ENCODE measurements at places on chromosomes 13 and 19.

DNA sequence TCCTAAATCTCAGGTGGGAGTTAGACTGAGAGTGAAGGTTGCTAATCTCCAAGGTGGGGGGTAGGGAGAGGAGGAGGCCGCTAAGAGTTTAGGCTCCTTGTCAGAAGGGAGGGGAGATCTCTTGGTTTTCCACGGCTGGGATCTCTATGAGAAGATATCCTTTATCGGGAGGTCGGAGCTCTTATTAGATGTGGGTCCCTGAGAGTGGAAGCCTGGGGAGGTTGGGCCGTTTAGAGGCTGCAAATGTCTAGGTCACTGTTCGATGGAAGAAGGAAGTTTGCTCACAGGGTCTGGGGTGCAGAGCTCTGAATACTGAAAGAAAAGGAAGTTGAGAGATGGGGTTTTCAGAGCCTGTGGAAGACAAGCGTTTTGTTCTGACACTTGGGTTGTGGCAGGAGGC lies 3.8 kb downstream of the MYADM start:
- DNase-seq = peak; percentile 65

DNA sequence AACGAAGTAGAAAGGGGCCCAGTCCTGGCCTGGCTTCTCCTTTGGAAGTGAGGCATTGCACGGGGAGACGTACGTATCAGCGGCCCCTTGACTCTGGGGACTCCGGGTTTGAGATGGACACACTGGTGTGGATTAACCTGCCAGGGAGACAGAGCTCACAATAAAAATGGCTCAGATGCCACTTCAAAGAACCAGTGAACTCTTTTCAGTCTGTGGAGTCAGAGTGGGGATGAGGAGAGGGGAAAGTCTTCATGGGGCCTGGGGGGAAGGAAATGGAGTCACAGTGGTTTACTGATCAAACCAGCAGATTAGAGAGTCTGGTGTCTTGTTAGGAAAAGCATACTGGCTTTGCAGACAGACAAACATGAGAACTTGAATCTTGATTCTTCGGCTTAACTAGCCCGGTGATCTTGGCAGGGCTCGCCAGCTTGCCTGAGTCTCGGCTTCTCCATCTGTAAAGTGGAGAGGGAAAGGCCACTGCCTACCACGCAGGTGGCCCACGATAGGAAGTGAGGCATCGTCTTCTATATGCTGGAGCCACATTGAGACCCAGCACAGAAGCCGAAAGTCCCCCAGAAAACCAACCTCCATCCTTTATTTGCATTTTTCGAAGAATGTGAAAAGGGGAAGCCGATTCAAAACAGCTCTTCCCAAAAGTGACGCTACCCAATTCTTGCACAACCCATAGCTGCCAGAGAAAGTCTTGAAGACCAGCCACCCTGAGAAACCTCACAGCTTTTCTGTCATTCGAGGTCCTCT lies at the start of gene FFAR1:
Gene FFAR1, plus strand, starts transcription at position 732 of the 759 bp plus-strand sequence. CDS start 3,650 bp downstream, outside the sequence.
- DNase-seq = peak; percentile 97

- no peak for DNase-seq
Observed at GRCh38 chr13:34464011-34464410, 478.1 kb upstream of the NBEA start.

DNA sequence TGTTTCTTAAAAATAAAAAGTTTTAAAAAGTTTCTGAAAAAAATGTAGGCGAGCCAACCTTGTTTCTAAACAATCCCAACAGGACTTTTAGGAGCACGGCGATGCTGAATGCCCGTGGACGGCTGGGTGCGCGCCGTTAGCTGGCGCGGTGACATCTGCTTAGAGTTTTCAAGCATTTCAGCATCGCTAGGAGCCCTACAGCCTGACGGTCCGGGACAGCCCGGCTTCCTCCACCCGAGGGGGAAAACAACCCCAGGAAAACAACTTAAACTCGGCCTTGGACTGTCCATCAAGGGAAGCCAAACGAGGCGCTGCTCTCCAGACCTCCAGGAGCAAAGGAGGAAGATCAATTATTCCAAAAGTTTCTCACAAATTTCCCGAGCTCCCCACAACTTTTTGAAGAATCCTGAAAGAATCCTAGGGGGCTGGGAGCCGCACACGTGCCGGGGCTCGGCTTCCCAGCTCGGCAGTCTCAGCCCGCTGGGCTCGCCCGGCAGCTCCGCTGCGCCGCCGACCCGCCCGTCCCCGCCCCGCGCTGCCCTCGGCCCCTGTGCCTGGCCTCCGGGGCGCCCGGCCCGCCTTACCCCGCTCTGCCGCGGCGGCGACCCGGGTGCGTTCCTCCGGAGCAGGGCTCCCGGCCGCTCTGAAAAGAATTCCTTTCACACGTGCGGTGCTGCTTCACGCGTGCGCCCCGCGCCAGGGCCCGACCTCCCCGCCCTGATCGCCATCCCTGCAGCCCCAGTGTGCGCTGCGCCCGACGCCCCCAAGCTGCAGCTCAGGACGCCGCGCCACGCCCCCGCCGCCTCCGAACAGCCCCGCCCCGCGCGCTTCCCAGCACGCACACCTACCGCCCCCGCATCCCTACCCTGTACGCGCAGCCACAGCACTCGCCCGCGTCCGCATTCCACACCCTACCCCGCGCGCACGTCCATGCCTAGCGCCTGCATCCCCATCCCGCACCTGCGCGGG lies at the start of gene GJA3:
Gene GJA3, minus strand, starts transcription at position 747 of the 969 bp plus-strand sequence. CDS start 17,764 bp downstream, outside the sequence.
- DNase-seq = peak; percentile 20

DNA sequence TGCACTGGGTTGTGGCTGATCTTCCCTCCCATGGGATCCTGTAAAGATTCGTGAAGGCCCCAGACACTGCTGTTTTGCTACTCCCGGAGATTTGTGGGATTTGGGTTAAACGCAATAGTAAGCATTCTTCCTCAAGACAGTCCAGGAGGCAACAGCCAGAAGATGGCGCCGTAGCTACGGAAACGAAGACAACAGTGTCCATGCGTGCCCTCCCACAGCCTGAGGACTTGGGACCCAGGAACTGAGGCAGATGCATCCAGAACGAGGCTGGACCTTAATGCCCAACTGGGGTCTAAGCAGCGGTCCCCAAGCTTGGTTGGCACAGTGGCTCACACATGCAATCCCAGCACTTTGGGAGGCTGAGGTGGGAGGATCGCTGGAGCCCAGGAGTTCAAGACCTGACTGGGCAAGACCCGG lies 57.6 kb upstream of the ZNF507 start:
- DNase-seq = peak; percentile 33

GRCh38 chr19:38234615-38235014 lies 10.6 kb upstream of the DPF1 start:
- DNase-seq = no peak

- no peak for DNase-seq
Observed at GRCh38 chr13:29487466-29488454, 107.7 kb downstream of the SLC7A1 start.

GRCh38 chr13:27821566-27821965 lies 29.3 kb downstream of the GSX1 start:
- DNase-seq = no peak

DNA sequence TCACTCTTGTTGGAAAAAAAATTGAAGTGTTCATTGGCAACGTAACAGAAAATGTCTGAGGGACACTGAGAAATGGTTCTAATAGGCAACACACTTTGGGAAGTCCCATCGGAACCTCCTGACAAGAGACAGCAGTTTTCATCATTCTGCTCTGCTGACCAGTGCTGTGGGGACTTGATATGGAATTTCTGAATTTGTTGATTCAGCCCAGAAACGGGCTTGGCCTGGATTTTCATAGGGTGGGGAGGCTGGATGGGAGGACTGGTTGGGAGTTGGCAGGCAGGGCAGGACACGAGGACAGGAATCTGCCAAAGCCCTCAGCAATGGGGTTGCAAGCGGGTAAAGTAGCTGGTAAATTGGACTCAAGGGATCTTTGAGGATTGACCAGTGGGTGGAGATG lies 96.5 kb downstream of the DCT start:
- DNase-seq = no peak

DNA sequence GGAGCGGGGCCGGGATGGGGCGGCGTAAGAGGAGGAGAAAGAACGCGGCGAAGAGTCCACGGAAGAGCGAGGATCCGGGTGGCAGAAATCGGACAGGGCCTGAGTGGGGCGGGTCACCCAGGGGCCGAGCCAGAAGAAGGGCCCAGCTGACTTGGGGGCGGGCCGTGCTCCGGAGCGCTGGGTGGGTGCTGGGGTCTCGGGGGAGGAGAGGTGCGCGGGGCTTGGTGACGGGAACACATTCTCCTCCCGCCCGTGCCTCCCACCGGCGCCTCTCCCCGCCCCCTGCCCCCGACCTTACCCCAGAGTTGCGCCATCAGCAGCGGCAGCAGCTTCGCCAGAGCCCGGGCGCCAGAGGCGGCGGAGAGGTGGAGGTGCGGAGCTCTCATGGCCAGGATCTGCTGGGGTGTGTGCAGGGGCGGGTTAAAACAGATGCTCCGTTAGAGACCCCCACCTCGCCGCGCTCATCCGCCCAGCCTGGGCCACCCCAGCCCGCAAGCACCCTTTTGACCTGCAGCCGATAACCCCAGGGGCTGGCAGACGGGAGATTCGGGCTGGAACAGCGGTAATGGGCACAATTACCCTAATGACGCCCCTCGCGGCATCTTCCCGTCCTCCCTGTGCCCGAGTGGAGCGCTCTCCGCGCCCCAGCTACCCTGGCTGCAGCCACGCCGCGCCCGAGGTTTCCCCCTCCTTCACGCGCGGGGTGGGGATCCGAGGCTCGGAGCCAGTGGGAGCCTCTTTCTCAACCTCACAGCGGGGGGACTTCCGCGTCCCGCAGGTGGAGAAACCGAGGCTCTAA lies 565 bp downstream of the KLK10 start:
- DNase-seq = peak; percentile 22

DNA sequence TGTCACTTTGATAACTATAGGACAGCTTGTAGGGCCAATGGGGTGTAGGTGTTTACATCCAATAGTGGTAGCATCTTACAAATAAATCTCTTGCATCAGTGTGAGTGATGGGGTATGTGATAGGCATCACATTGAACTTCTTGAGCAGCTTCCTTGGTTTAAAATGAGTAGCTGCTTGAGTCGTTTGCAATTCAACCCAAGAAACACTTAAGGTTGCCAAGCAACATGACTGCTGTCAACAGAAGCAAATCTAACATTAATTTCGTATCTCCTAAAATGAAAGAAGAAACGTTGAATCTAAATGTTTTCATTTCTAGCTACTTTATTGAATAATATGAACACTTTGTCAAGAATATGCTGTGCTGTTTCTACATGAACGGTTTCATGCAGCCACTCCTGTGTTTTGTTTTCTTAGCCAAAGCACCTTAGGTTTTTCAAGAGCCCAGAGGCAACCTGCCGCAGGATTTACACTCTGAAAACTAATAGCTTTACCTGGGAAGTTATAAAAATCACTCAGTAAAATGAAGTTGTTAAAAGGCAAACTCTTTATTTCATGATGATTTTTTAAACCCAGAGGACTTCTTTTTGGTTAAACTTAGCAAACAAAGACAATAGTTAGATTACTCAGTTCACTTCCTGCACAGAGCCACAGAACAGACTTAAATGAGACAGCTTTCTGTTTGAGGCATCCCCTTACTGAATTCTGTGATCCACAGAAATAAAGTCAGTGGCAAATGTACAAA lies 305.2 kb downstream of the MTUS2 start:
- no peak for DNase-seq

- DNase-seq = no peak
Observed at GRCh38 chr13:113109151-113110047, 3.8 kb downstream of the F7 start.

GRCh38 chr19:31947436-31948115 lies 397.8 kb upstream of the ZNF507 start:
- DNase-seq = no peak

GRCh38 chr19:42252365-42253244 lies 2.3 kb downstream of the ERF start:
- DNase-seq = peak; percentile 36

DNA sequence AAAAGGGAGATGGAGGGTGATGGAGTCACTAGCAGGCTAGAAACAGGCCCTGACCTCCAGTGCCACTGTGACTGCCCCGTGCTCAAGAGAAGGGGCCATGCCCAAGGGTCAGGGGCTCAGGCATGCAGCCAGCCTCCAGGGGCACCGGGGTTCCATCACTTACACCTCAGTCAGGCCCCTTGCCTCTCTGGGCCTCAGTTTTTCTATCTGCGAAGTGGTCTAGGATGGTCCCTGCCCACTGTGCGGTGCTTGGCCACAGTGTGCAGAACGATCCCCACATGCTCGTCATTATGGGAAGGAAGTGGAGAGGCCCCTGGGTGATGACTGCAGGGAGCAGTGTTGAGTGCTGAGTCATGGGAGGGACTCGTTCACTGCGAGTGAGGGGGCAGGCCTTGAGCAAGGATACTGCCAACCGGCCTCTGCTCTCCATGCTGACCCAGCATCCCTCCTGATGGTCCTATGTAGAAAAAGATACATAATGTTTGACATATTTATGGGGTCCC lies 23.1 kb downstream of the TMED1 start:
- DNase-seq = peak; percentile 89

DNA sequence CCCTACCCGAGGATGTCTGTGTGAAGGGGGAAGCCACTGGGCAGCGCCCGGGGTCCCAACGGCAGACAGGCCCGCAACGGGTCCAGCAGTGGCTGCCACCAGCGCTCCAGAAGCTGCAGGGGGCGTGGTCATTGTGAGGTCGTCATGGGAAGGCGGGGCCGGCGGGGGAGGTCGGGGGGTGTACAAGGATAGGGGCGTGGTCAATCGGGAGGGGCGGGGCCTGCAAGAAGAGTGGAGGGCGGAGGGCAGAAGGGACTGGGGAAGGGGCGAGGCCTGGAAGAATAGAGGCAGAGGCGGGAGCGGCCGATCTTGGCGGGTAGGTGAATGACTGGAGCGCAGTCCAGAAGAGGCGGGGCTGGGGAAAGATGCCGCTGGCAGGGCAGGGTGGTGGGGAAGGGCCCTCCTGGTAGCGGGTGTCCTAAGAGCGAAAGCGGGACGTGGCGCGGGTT lies 4.4 kb downstream of the FUZ start:
- peak; percentile 88 for DNase-seq

- no peak for DNase-seq
Observed at GRCh38 chr13:100495455-100495854, 93.1 kb downstream of the GGACT start.

DNA sequence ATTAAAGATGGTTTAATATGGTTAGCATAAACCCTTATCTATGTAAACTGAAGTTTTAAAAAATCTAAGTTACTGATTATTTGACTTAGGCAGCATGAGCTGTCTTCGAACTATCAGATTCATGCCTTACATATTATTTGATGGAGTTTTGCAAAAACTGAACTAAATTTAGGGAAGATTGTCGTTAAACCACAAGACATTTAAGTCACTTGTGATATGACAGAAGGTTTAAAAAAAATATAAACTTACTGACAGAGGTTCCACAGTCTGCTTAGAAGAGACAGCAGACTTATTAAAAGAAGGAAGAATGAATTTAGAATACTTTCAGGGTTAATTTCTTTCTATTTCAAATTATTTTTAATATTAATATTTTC lies 110.9 kb upstream of the FRY start:
- no peak for DNase-seq

- peak; percentile 96 for DNase-seq
Observed at GRCh38 chr19:54373781-54374631, 9.3 kb upstream of the LAIR1 start.

All from suppressor macrophage treated with lipopolysaccharide for 4 hours (primary cell).